ENCODE measurements at places on chromosomes 11 and 22. TPM values are rescaled to one million over a fixed set of nuclear protein-coding genes. Genes with fewer than 3 reads are reported as not detected.

DEFB131B gene
- total RNA-seq: not detected

PRAME gene
- under 0.01 TPM for total RNA-seq

HEPACAM gene
- not detected for total RNA-seq

GGTLC2 gene
- total RNA-seq: not detected

MRPL11 gene
- total RNA-seq: 42.0 TPM

GUCY1A2 gene
- total RNA-seq: under 0.01 TPM

CHST1 gene
- total RNA-seq: not detected

MPEG1 gene
- total RNA-seq: not detected

RGL4 gene
- not detected for total RNA-seq

PHF21A gene
- total RNA-seq: 12.6 TPM

WNT7B gene
- not detected for total RNA-seq

OVOL1 gene
- total RNA-seq: not detected

PYGM gene
- total RNA-seq: 0.34 TPM

A4GALT gene
- total RNA-seq: not detected

EI24 gene
- total RNA-seq: 115 TPM

P4HA3 gene
- 0.93 TPM for total RNA-seq

SUSD2 gene
- total RNA-seq: 0.69 TPM

TEX12 gene
- total RNA-seq: 0.31 TPM

OOSP1 gene
- not detected for total RNA-seq

MAPK8IP2 gene
- 7.7 TPM for total RNA-seq

MYRF gene
- 0.73 TPM for total RNA-seq

HYOU1 gene
- 180 TPM for total RNA-seq

CUL5 gene
- 45.8 TPM for total RNA-seq

CCDC87 gene
- 0.33 TPM for total RNA-seq

CTTN gene
- total RNA-seq: 270 TPM

PRDM11 gene
- total RNA-seq: 3.2 TPM

APOA4 gene
- total RNA-seq: not detected

SART1 gene
- total RNA-seq: 30.3 TPM

CYTH4 gene
- total RNA-seq: not detected

LINC01488 gene
- total RNA-seq: not detected

BTG4 gene
- total RNA-seq: not detected

ACRV1 gene
- under 0.01 TPM for total RNA-seq

MMP13 gene
- not detected for total RNA-seq

YPEL1 gene
- 0.15 TPM for total RNA-seq

P2RX6 gene
- total RNA-seq: 4.0 TPM

DENND6B gene
- total RNA-seq: 2.2 TPM

RRAS2 gene
- 20.0 TPM for total RNA-seq

CTSF gene
- 46.1 TPM for total RNA-seq

CCDC73 gene
- not detected for total RNA-seq
